Neural crest cell (in vitro differentiated cells): ENCODE measurements at places on chromosomes 16 and 17. TPM values are rescaled to one million over a fixed set of nuclear protein-coding genes. Genes with fewer than 3 reads are reported as not detected.
A peak's percentile ranks its signal among the peaks of the same experiment; 100 is the strongest.

The PTX4 gene
- 0.28 TPM in 1 of 2 replicates, not detected in the other for total RNA-seq

The C1QTNF8 gene
- total RNA-seq, result 0.19 and 0.30 TPM in 2 replicates

The TAOK2 gene
- 67.7 and 73.2 TPM in 2 replicates for total RNA-seq

The INCA1 gene
- 0.43 and 0.86 TPM in 2 replicates for total RNA-seq

The CSNK2A2 gene
- total RNA-seq, result 116 and 118 TPM in 2 replicates

DNA sequence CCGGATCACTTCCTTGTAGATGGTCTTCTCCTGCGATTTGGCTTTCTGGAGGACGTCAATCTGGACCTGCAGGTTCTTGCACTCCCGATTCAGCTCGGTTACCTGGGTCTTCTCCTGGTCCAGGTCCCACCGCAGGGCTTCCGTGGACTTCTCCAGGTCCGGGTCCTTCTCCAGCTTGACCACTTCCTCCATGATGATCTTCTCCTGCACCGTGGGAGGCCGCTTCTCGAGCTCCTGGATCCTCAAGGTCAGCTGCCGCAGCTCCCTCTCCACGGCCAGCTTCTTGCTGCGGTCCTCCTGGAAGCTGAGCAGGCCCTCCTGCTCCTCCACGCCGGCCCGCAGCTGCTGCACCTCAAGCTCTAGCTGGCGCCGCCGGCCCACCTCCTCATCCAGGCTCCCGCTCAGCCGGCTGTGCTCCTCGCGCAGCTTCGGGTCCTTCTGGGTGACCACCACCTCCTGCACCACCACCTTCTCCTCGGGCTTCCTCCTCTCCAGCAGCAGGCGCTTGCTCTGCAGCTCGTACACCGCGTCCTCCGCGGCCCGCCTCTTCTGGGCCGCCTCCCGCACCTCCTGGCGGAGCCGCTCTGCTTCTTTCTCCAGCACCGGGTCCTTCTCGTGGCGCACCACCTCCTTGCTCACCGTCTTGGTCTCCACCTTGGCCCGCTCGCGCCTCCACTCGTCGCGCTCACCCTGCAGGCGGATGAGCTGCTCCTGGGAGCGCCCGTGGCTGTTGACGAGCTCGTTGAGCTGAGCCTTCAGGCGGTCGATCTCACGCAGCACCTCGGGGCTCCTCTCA lies 8.2 kb downstream of the CDK3 start:
- H3K4me3 ChIP-seq, result no peak overlapping the region
- H3K27ac ChIP-seq, result no peak overlapping the region
- no peaks in the 10 kb centered on the region for H3K4me1 ChIP-seq
- no peaks in the 10 kb centered on the region for H3K27me3 ChIP-seq

DNA sequence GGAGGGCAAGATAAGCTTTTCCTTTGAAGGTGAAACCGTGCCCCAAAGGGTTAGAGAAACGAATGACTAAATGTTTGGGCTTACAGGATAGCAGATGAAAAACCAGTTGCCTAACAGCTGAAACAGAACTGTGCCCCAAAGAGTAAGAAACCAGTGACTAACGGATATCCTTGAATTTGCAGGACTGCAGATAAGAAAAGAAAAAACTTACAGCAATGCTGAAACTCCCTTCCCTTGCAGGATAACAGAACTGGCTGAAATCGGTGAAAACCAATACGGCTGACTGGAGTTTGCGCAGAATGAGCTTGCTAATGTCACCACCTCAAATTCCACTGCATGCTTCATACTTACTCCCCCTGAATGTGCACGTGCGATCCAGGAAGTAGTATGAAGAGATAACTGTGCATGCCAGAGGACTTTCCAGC lies 175.2 kb upstream of the NLRP1 start:
- no peaks in the 10 kb centered on the region for H3K36me3 ChIP-seq
- no peak overlapping the region for H3K27ac ChIP-seq
- no peak overlapping the region for H3K4me3 ChIP-seq
- DNase-seq, result no peak

- H3K4me3 ChIP-seq, result peak overlapping the region; percentile 80
- H3K27ac ChIP-seq, result peak overlapping the region; percentile 50
- peaks cover 2% of the 10 kb centered on the region for H3K27me3 ChIP-seq
- DNase-seq, result no peak
Observed at GRCh38 chr16:648071-648780, 939 bp upstream of the WDR90 start.

DNA sequence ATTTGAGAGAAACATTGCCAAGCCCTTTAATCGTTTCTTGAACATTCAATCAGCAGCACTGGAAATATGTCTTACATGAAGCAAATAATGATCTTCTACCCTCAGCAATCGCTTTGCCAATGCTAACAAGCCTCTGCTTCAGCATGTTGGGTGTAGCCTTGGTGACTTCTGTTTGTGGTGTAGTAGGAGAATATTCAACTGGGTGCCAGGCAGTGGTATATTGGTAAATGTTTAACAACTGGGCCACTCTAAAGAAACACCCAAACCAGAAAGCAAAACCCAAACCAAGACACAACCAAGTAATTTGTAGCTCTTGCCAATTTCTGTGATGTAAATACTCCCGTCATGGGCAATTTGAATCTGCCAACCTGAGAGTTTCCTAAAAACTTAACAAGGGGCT lies 9.7 kb downstream of the CDH13 start:
- no peaks in the 10 kb centered on the region for H3K36me3 ChIP-seq
- H3K4me1 ChIP-seq, result peaks cover 49% of the 10 kb centered on the region
- no peak overlapping the region for H3K4me3 ChIP-seq

DNA sequence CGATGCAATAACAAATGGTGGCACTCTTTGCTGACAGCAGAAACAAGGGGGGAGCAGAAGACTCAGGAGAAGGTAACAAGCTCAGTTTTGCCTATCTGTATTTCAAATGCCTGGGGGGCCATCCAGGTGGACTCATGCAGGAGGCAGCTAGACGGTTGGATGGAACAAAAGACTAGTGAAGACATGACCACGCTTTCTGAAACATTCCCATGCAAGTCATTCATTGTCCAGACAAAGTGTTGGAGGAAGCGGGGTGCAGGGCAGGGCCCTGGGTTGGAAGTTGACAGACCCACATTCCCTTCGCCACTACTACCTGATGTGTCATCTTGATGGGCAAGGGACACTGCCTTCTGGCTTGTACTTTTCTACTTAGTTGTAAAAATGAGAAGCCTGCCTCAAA lies 29.8 kb upstream of the CRYBA1 start:
- no peak overlapping the region for H3K27ac ChIP-seq
- peaks cover 21% of the 10 kb centered on the region for H3K4me1 ChIP-seq
- H3K36me3 ChIP-seq, result no peaks in the 10 kb centered on the region
- H3K27me3 ChIP-seq, result no peaks in the 10 kb centered on the region

DNA sequence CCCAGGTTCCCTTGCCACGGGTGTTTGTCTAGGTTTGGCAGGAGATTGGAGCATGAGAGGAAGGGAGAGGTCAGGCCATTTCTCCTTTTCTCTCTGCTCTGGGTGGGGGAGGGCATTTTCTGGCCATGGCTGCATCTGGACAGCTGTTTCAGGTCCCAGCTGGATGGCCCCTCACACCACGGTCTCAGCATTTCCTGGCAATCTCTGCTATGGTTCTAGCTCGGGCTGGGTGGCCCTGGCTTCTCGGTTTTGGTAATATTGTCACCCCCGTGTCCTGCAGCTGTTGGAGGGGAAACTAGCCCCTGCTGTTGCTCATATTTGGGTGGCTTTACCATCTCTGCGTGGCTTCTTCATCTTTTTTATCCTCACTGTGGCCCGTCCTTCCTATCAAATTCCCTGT lies 11.5 kb upstream of the NLRP1 start:
- H3K27me3 ChIP-seq, result peaks cover 32% of the 10 kb centered on the region
- H3K4me3 ChIP-seq, result no peak overlapping the region

DNA sequence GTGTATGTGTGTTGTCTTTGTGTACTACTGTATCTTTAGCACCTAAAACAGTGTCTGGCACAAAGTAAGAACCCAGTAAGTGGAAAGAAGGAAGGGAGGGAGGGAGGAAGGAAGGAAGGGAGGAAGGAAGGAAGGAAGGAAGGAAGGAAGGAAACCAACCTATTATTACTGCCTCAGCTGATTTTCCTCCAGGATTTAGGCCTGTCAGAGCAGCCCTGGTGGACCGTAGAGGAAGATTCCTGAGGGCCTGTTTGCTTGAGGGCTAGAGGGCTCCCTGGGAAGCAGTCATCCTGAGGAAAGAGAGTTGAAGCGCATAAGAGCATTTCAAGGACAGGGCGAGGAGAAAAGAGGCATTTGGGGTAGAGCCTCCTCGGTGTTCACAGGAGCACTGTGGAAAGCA lies 61.5 kb downstream of the WSB1 start:
- H3K27ac ChIP-seq, result no peak overlapping the region
- no peaks in the 10 kb centered on the region for H3K27me3 ChIP-seq
- H3K36me3 ChIP-seq, result no peaks in the 10 kb centered on the region
- no peak overlapping the region for H3K4me3 ChIP-seq
- peaks cover 20% of the 10 kb centered on the region for H3K4me1 ChIP-seq
- DNase-seq, result no peak

GRCh38 chr17:73013816-73014663 lies 78.4 kb downstream of the SLC39A11 start:
- no peak for DNase-seq
- peak overlapping the region; percentile 95 for H3K27ac ChIP-seq
- peaks cover 5% of the 10 kb centered on the region for H3K4me1 ChIP-seq
- H3K27me3 ChIP-seq, result no peaks in the 10 kb centered on the region
- no peak overlapping the region for H3K4me3 ChIP-seq

- H3K27me3 ChIP-seq, result peaks cover 9% of the 10 kb centered on the region
- no peak overlapping the region for H3K4me3 ChIP-seq
- DNase-seq, result no peak
- no peak overlapping the region for H3K27ac ChIP-seq
Observed at GRCh38 chr16:85534536-85535351, 78.4 kb upstream of the GSE1 start.

DNA sequence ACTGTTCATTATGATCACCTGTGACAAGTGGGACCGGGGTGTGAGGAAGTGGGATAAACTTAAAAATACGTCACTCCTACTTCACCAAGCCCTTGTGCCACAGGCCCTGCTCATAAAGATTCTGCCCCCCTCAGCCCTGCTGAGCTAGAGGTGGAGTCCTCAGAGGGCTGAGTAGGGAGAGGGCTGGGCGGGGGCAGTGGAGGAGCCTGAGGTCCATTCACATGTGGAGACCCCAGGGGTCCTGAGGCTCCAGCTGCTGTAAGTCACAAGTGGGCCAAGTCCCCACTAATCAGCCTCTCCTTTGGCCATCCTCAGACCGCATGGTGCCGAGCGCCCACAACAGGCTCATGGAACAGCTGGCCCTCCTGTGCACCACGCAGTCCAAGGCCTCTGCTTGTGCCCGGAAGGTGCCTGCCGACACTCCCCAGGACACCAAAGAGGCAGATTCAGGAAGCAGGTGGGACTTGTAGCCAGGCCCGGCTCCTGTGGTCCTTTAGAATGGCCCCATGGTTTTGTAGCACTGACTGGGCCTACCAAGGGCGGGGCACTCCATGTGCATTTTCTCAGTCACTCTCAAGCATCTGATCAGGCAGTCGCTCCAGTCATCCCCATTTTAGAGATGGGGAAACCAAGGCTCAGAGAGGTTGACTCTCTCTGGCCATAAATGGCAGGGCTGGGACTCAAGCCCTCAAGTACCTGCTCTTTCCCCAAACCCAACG lies 10.4 kb downstream of the DNAAF8 start:
- no peak overlapping the region for H3K4me3 ChIP-seq
- no peak for DNase-seq
- H3K27ac ChIP-seq, result no peak overlapping the region
- peaks cover 2% of the 10 kb centered on the region for H3K27me3 ChIP-seq
- no peaks in the 10 kb centered on the region for H3K4me1 ChIP-seq
- H3K36me3 ChIP-seq, result no peaks in the 10 kb centered on the region

DNA sequence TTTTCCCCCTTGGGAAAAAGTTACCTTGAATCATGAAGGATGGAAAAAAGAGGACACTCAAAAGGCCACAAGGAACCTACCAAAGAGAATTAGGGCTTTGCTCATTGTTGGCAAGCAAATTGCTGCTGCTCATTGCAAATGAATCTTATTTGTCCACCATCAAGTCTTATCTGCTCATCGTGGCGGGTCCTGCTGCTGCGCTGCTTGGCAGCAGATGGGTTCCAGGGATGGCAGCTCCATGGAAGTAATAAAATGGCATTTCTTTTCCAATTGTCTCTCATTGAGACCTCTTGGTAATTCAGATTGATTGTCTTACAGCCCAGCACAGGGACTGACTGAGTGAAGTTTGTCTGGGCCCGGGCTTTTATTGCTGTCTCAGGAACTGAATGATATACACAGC lies 118.7 kb downstream of the MRM1 start:
- no peaks in the 10 kb centered on the region for H3K36me3 ChIP-seq
- H3K4me1 ChIP-seq, result peaks cover 10% of the 10 kb centered on the region
- H3K4me3 ChIP-seq, result no peak overlapping the region
- no peak for DNase-seq

DNA sequence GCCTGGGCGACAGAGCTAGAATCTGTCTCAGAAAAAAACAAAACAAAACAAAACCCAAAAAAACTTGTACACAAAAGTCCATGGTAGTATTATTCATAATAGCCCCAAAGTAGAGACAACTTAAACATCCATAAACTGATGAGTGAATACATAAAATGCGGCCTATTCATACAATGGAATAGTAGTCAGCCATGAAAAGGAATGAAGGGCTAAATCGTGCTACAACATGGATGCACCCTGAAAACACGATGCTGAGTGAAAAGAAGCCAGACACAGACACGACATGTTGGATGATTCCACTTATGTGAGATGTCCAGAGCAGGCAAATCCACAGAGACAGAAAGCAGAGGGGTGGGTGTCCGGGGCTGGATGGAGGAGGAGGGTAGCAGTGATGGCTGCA lies 12.3 kb downstream of the KCNG4 start:
- no peak overlapping the region for H3K27ac ChIP-seq
- H3K27me3 ChIP-seq, result no peaks in the 10 kb centered on the region
- no peak overlapping the region for H3K4me3 ChIP-seq

GRCh38 chr16:11716336-11716735 lies 26.3 kb downstream of the TXNDC11 start:
- DNase-seq, result no peak
- H3K27me3 ChIP-seq, result no peaks in the 10 kb centered on the region
- H3K36me3 ChIP-seq, result peaks cover 11% of the 10 kb centered on the region
- H3K27ac ChIP-seq, result no peak overlapping the region
